Aortic smooth muscle cell (primary cell): ENCODE measurements at places on chromosomes 11 and 22. TPM values are rescaled to one million over a fixed set of nuclear protein-coding genes. Genes with fewer than 3 reads are reported as not detected.

Gene PYGM
- total RNA-seq: 1.3 and 1.4 TPM in 2 replicates

Gene OLFML1
- 14.7 and 15.2 TPM in 2 replicates for total RNA-seq

Gene SLCO2B1
- 0.06 and 0.13 TPM in 2 replicates for total RNA-seq

Gene GVQW3
- 2.1 and 2.4 TPM in 2 replicates for total RNA-seq

Gene ALDH3B1
- 24.4 and 29.2 TPM in 2 replicates for total RNA-seq

Gene KCNK4
- total RNA-seq: not detected in 2 replicates

Gene TREH
- not detected in 2 replicates for total RNA-seq

Gene CHID1
- total RNA-seq: 38.3 and 57.1 TPM in 2 replicates

Gene MAJIN
- total RNA-seq: not detected in 2 replicates

Gene FAM181B
- total RNA-seq: not detected in 2 replicates

Gene ANO1
- 3.8 and 16.4 TPM in 2 replicates for total RNA-seq

Gene EPS8L2
- total RNA-seq: 29.9 and 31.0 TPM in 2 replicates

Gene JHY
- total RNA-seq: 1.1 and 2.0 TPM in 2 replicates

Gene EML3
- total RNA-seq: 20.9 and 25.7 TPM in 2 replicates
